Activated naive CD8-positive, alpha-beta T cell treated with anti-CD3 and anti-CD28 coated beads, Interleukin-2, amount 50 U/mL, for 24 hours (primary cell): ENCODE measurements at places on chromosomes 6 and 20.

DNA sequence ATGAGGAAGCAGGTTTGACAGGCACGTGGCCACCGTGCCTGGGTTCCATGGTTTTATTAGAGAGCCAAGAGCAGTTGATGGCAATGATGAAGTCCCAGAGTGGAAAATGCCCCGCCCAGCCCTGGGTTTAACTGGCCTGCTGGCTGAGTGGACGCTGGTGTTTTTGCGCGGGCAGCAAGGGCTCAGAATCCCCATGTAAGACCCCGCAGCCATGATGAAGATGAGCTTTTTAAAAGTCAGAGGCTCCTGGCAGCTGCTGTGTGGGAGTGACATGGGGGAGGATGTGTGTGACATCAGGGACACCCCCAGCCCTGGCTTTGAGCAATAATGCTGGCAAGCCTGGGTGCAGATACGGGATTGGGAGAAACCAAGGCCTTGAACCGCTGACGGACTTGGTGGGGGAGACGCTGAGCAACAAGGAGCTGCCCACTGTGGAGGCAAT lies 33.0 kb upstream of the SLCO4A1 start:
- DNase-seq = no peak

GRCh38 chr20:41475503-41475902 lies 108.9 kb upstream of the EMILIN3 start:
- no peak for DNase-seq

- no peak for DNase-seq
Observed at GRCh38 chr6:43976706-43977403, 150.4 kb downstream of the MRPL14 start.

GRCh38 chr6:71733970-71734899 lies 152.1 kb upstream of the RIMS1 start:
- no peak for DNase-seq

DNA sequence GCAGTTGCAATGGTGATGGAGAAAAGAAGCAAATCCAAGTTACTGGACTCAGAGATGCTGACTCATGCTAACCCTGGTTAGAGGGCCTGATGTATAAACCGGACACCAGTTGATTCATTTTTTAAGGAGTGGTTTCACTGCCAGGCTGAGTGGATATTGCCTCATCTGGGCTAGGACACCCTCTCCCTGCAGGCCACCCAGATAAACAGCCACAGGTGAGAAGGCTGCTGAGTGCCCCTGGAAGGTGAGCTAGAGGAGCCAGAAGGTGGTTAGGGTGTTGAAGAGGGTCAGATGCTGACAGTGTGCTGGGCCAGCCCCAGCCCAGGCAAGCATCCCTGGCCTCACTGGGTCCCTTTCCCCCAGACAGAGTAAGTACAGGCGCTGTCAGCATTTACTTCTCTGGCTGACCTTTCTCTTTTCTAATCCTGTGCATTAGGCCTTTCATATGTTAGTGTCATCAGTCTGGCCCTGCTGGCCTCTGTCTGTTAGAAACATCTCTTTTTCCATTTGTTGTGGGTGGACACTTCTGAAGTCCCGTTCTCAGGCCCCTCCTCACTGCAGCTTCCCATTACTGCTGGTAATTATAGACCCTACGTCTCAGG lies 13.5 kb downstream of the EPB41L1 start:
- no peak for DNase-seq

GRCh38 chr6:13866301-13866700 lies 51.9 kb upstream of the MCUR1 start:
- no peak for DNase-seq

DNA sequence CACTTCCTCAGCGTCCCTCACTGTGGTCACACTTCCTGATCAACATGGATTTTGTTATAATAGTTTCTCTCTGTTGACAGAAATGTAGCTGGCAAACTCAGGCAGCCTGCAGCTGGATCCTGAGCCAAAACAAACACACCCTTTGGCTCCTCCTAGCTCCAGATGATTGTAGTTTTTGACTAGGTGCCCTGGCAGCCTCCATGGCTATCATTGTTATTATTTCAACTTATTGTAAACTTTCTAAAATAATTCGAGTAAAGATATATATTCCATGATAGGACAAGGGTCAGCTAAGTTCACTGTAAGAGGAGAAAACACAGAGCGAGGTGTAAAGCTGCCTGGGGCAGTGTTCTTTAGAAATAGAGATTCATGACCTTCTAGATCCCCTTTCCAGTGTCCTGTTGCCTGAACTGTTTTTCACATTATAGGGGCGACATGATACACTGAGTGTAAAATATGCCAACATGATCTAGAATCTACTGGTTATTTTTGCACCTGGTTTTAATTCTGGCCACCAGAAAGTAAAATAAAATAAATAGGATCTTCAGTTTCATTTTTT lies 98.2 kb upstream of the HDGFL1 start:
- DNase-seq = no peak

GRCh38 chr6:116010790-116011401 lies 49.8 kb downstream of the FRK start:
- peak; percentile 58 for DNase-seq
